Astrocyte (in vitro differentiated cells and primary cell): ENCODE measurements at places on chromosomes 11 and 22. TPM values are rescaled to one million over a fixed set of nuclear protein-coding genes. Genes with fewer than 3 reads are reported as not detected.

DNA sequence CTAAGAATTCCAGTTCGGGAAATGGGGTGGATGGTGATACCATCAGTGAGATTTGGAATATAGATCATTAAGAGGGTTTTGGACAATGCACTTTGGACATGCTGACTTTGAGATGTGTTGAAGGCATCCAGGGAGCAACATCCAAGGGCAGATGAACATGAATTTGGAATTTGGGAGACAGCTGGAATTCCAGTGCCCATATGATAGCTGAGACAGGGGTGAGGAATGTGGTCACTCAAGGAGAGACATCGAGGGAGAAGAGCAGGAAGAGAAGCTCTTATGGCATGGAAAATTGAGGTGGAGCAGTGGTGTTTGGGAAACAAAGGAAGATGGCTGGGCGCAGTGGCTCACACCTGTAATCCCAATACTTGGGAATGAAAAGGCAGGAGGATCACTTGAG is 11.8 kb upstream of the MICAL2 start:
- no peak overlapping the region for H3K27ac ChIP-seq

GRCh38 chr22:38657045-38657909 is 839 bp downstream of the CBY1 start:
- H3K36me3 ChIP-seq = peaks cover 3% of the 10 kb centered on the region
- peaks cover 14% of the 10 kb centered on the region for H3K4me1 ChIP-seq
- peak overlapping the region; percentile 99 for H3K27ac ChIP-seq
- DNase-seq = peak; percentile 39
- no peaks in the 10 kb centered on the region for H3K27me3 ChIP-seq
- peak overlapping the region; percentile 95 for H3K4me3 ChIP-seq

The DBX1 gene
- not detected in 2 replicates for total RNA-seq

The MYO18B gene
- total RNA-seq = 0.07 TPM in 2 replicates

- DNase-seq = no peak
- H3K4me1 ChIP-seq = no peaks in the 10 kb centered on the region
- no peaks in the 10 kb centered on the region for H3K36me3 ChIP-seq
- H3K4me3 ChIP-seq = no peak overlapping the region
- no peak overlapping the region for H3K27ac ChIP-seq
- H3K27me3 ChIP-seq = no peaks in the 10 kb centered on the region
Measured at GRCh38 chr11:28420099-28420498, 311.9 kb downstream of the METTL15 start.

- H3K27me3 ChIP-seq = no peaks in the 10 kb centered on the region
- DNase-seq = no peak
- no peak within 1 kb of the TSS for H3K27ac ChIP-seq
- no peak within 1 kb of the TSS for H3K4me3 ChIP-seq
Measured at GRCh38 chr22:41240377-41241132, at the start of gene CHADL. CHADL (minus strand) TSS chr22:41240931; CDS start chr22:41240881, 50 bp downstream.

The WBP2NL gene
- total RNA-seq = not detected in 2 replicates

The FOSL1 gene
- total RNA-seq = 24.5 and 37.9 TPM in 2 replicates

GRCh38 chr11:1771700-1772099 is 8.0 kb upstream of the CTSD start:
- peaks cover 18% of the 10 kb centered on the region for H3K4me1 ChIP-seq
- no peak overlapping the region for H3K27ac ChIP-seq
- no peak overlapping the region for H3K4me3 ChIP-seq
- peak; percentile 38 for DNase-seq

DNA sequence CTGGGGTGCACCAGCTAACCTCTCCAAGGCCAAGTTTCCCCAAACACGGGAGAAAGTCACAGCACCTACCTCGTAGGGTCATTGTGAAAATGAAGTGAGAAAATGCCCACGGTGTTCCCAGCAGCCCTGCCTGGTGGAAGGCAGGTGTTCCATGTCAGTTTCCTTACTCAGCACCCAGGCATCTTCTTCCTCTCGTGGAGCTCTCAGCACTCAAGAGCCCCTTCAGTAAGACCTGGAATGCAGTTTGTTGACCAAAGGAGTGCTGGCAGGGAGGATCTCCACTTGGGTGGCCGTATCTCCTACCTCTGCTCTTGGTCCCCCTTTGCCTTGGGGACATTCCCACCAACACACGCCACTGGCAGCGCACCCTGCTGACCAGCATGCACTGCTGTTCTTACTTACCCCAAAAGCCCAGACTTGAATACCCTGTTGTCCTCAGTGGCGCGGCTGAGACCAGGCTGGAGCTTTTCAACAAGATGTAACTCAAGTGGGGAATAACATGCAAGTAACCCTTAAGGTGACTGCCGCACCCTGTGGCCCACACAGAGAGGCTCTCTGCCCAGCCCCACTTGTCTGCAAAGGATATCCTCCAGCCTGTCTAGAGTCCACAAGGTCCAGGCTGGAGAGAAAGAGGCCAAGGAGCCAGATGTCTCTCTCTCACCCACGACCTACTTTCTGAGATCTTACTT is 201.2 kb upstream of the TMEM45B start:
- no peaks in the 10 kb centered on the region for H3K36me3 ChIP-seq
- no peak overlapping the region for H3K4me3 ChIP-seq
- no peak overlapping the region for H3K27ac ChIP-seq
- no peak for DNase-seq
- H3K27me3 ChIP-seq = peaks cover 5% of the 10 kb centered on the region
- H3K4me1 ChIP-seq = no peaks in the 10 kb centered on the region

The GSTT2B gene
- 4.2 and 4.9 TPM in 2 replicates for total RNA-seq

The OR52E6 gene
- not detected in 2 replicates for total RNA-seq

The SYT12 gene
- total RNA-seq = 0.34 and 0.62 TPM in 2 replicates
